HT-29 (cell line): ENCODE measurements at places on chromosomes 16 and 17. TPM values are rescaled to one million over a fixed set of nuclear protein-coding genes. Genes with fewer than 3 reads are reported as not detected.

The PRR35 gene
- 0.08 TPM in 1 of 2 replicates, not detected in the other for total RNA-seq

The HEATR9 gene
- not detected in 2 replicates for total RNA-seq

DNA sequence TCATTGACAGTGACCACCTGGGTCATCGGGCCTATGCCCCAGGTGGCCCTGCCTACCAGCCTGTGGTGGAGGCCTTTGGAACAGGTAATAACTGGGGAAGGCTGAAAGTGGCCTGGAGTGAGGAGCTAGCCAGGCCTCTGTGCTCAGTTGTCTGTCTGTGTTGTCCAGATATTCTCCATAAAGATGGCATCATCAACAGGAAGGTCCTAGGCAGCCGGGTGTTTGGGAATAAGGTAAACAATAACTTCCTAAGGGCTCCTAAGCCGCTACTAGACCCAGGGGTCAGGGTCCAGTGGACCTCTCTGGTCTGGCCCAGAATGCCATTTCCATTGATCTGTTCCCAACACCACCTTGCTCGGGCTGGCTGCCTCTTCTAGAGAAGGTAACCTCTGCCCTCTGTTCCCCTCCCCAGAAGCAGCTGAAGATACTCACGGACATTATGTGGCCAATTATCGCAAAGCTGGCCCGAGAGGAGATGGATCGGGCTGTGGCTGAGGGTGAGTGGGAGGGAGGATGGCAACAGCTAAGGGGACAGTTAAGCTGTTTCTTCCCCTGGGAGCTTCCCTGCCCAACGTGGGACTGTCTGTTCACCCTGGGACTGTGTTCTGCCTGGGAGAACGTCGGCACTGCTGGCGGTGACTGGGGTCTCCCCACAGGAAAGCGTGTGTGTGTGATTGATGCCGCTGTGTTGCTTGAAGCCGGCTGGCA is 1.9 kb upstream of the MLX start:
- DNase-seq, result no peak

The LGALS9B gene
- total RNA-seq, result not detected in 2 replicates

The AGRP gene
- not detected in 2 replicates for total RNA-seq

GRCh38 chr17:50699410-50699809 is 8.3 kb downstream of the ANKRD40 start:
- no peak for DNase-seq
